Hematopoietic multipotent progenitor cell treated with erythropoietin and hydrocortisone succinate and interleukin-3 and kit ligand, for 8 days (in vitro differentiated cells): ENCODE measurements at places on chromosomes 12 and 14.
A peak's percentile ranks its signal among the peaks of the same experiment; 100 is the strongest.

DNA sequence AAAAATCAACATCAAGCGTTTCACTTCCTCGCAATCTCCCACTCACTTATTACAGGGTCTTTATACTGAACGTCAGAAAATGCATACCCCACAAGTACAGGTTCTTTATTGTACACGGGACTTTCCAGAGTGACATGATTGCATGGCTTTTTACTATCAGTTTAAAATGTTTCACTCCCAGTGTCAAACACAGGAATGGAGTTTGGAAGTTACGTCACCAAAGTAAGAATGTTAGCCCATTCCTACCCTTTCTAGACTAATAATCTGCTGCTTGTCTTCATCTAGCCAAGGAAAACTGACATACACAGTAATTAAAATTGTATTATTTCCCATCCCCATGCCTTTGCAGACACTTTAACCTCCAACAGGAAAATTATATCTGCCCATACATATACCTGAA lies 624.2 kb downstream of the BCL11B start:
- no peak for DNase-seq

DNA sequence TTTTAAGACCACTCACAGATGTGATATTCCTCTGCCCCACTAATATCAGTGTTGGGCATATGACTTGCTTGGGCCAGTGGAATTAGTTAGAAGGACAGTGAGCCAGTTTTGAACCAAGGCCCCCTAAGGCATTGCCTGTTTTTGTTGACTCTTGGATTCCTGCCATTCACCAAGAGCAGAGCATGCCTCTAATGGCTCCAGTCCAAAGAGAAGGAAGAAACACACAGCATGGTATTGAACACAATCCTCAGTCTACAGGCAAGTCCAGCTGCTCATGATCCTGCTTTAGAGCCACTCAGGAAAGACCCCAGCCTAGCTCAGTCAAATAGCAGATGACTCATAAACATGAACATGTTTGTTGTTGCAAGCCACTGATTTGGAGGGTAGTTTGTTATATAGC lies 1201.5 kb downstream of the BCL11B start:
- DNase-seq: no peak

DNA sequence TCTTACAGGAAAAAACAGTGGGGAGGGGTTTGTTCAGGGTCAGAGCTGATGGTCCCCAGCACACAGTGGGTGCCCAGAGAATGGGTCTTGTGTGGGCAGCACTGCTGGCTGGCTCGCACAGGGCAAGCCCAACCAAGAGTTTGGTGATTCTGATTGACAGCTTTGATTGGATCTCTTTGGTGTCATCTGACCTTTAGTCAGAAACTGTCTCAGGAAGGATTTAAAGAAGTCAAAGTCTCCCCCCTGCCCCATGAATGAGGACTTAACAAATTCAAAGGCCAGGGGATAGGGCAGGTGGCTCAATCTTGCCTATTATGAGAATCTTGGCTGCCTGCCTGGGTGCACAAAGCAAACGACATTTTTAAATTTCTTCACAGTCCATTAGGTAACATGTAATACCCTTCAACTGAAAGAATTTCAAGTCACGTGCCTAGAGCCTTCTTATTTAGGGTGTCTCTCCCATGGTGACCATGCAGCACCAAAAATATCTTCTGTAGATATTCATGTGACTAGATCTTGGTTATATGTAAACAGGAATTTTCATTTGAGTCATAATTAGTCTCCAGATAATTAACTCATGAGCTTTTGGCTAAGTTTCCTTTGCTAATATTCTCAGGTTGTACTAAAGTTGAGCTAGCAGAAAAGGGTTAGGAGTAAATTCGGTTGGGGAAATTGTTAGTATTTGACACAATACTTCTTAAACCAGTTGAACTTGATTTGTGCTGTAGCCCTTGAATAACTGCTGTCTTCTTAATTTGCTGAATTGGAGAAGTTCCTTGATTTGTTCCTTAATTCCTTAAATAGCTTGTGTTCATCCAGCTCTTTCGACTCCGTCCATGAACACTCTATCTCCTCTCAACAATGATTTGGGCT lies 54.5 kb upstream of the HECTD1 start:
- no peak for DNase-seq

DNA sequence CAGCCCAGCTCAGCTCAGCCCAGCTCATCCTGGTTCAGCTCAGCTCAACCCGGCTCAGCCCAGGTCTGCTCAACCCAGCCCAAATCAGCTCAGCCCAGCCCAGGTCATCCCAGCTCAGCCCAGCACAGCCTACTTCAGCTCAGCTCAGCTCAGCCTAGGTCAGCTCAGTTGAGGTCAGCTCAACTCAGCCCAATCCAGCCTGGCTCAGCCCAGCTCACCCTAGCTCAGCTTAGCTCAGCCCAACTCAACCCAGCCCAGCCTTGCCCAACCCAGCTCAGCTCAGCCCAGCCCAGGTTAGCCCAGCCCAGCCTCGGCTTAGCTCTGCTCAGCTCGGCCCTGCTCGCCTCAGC lies 332.3 kb downstream of the TMEM121 start:
- peak; percentile 51 for DNase-seq

GRCh38 chr12:128269181-128269591 lies 2.2 kb downstream of the TMEM132C start:
- no peak for DNase-seq

DNA sequence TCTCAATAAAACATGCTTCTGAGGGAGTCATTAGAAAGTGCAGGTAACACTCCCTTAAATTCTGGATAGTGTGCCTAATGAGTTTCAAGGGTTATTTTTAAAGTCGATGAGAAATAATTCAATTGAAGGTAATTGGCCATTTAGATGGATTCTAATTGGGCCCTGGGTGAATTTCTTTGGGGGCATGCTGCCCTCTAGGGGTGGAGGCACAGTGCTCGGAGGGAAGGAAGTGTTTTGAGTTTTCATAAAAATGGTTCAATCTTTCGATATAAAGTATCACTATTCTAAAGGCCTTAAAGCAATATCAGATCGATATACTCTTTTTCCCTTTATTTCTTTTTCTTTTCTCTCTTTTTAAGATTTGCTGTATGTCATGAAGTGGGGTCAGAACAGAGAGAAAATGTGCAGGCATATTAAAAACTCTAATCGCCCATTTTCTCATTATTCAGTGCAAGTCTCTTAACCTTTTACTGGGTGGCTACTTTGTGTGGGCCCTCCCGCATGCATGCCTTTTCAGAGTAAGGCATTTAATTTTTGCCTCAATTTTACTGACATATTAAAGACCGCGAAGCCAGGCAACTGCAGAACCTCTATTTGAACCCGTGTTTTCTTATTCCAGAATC lies 25.5 kb downstream of the NKX2-8 start:
- DNase-seq: peak; percentile 30

DNA sequence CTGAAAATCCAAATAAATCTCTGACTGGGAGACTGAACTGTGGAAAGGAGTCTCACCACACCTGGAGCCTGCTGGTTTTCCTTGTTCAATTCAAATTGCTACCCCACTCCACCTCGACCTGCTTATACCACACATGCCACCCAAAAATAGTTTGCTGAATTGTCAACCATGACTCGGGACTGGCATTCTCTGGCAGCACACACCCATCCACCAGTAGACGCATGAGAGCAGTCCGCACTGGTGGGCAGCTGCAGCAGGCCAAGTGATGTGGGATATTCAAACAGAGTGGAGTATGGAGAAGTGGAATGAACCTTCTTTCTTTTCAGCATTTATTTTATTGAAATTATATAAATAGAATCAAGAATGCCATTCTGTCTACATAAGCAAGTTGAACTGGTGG lies 38.7 kb upstream of the SYCP3 start:
- no peak for DNase-seq

- no peak for DNase-seq
Observed at GRCh38 chr12:110931315-110931728, 10.9 kb upstream of the MYL2 start.

GRCh38 chr12:65093606-65094005 lies 27.5 kb downstream of the WIF1 start:
- DNase-seq: no peak

DNA sequence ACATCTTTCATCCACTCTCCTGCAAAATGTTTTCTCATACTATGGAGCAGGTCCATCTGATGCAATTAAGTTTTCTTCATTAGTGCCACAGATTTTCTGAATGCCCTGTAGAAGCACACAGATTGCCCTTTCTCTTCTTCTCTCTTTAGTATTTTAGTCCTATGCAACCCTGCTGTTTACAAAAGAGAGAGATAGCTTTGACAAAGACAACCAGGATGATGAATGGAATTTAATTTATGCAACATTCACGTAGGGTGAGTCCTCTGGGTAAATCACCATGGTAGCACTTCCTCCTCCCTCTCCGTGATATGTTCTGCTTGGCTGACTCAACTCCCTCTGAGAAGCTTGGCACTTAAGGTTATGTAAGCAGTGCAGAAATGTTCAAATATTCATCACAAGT lies 400.9 kb upstream of the PDE3A start:
- no peak for DNase-seq

DNA sequence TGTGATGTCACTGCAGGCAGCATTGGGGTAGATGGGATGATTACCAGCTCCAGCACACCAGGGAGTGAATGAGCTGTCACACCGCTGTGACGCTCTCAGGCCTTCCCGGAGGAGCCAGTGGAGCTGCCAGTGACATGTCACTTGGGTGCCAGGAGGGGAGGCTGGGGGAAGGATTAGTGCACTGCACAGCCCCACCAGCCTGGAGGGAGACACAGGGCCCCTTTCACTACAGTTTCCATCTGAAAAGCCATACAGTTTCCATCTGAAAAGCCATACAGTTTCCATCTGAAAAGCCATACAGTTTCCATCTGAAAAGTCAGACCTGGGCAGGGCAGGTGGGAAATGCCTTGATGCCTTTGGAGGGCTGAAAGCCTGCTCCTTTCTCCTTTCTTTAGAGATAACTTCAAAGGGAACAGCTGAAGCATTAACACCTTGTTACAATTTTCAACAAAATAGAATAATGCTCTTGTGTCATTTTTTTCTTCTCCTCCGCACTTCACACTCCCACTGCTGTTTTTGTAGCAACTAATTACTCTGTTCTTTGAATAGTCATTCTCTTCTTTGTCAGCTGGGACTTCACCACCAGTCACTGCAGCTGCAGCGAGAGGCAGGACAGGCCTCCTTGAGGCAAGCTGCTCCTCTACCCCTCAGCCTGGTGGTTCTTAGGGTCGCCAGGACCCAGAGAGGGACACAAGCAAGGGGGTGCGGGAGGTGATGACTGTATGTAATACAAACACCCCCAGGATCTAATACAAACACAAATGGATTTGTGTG lies 256.9 kb upstream of the RGS6 start:
- DNase-seq: no peak

DNA sequence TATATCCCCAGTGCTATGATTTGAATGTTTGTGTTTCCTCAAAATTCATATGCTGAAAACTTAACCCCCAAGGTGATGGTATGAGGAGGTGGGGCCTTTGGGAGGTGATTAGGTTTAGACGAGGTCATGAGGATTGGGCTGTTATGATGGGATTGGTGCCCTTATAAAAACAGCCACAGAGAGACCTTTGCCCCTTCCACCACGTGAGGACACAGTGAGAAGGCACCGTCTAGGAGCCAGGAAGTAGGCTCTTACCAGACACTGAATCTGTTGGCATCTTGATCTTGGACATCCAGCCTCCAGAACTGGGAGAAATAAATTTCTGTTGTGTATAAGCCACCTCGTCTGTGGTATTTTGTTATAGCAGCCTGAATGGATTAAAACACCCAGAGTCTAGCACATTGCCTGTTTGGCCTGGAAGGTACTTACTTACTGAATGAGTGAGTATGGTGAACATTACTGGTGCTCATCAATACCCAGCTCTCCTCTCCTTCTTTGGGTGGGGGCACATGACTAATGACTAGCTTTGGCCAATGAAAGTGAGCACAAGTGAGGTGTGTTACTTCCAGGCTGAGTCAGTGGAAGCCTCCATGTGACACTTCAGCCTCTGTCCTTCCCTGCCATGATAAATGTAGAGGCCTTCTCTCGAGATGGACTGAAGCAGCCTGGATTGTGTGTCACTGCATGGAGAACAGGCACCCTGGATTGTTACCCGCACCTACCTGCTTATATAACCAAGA lies 72.4 kb upstream of the CHST11 start:
- no peak for DNase-seq

GRCh38 chr12:40534828-40535227 lies 157.4 kb upstream of the CNTN1 start:
- no peak for DNase-seq

GRCh38 chr12:7959278-7959677 lies 23.3 kb upstream of the SLC2A3 start:
- DNase-seq: no peak

DNA sequence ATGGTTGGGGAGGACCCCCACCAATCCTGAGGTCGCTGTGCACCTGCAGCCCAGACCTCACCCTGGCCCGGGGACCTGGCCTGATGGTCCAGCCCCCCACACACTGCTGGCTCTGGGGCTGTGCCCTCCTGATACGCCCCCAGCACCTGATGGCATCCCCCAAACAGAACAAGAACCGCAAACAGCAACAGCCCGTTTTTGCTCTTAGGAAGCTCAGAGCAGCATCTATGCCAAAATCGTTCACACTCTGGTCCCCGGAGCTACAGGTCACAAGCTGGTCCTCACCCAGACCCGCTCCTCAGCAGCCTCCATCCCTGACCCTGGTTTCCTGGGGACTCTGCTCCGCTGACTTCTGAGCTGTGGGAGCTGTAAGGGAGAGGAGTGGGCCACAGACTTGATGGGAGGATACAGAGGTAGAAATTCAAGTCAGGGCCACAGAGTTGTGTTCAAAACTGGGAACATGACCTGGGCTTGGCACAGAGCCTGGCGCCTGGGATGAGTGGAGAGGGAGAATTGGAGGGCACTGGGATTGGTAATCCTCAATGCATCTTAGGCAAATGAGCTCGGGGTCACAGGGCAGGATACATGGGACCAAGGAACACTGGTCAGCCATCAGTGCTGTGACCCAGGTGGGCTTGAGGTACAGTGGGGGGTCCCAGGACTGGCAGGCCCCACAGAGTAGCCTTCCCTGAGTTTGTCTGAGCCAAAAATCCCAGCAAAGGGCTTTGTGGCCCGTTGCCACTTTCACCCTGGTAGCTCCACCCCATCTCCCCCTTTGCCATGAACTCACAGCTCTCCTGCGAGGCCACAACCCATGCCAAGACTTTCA lies 170.9 kb upstream of the RTL1 start:
- DNase-seq: no peak

DNA sequence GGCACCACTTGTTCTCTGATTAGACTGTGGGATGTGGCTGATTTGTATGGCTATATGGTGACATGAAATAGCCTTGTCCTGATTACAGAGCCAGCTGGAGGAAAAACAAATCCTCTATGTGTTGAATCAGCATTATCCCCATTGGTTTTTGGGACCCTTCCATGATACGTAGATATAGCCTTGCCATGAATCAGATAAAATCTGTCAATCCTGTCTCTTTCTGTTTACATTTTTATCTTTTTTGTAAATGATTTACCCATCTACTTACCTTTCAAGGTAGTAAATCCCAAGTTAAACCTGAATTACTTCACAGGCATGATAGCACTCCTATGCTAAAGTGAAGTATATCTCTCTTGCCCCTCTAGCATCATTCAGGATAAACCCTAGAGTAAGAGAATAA lies 789.3 kb downstream of the TMTC2 start:
- no peak for DNase-seq

DNA sequence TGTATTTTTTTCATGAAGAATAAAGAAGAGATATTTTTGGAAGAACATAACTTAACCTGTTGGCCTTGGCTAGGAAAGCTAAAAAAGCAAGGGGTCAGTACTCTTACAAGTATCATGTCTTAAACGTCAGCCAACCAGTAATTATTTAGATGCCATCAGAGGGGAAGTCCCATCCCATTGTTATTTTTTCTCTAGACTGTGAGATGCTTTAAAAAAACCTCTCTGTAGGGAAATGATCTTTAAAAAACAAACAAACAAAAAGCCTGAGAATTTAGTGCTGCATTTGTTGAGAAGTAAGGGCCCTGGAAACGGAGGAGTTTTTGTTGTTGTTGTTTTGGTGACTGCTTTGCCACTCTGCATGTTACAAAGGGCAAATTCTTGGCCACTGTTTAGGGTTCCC lies 474.0 kb downstream of the ZFP36L1 start:
- no peak for DNase-seq
